Activated CD4-positive, alpha-beta T cell treated with anti-CD3 and anti-CD28 coated beads for 36 hours (primary cell): ENCODE measurements at places on chromosomes 3 and 15. TPM values are rescaled to one million over a fixed set of nuclear protein-coding genes. Genes with fewer than 3 reads are reported as not detected.
A peak's percentile ranks its signal among the peaks of the same experiment; 100 is the strongest.

GRCh38 chr15:101411581-101411980, 77.9 kb downstream of the PCSK6 start:
- no peaks in the 10 kb centered on the region for H3K36me3 ChIP-seq
- no peak overlapping the region for H3K4me3 ChIP-seq
- peaks cover 2% of the 10 kb centered on the region for H3K4me1 ChIP-seq
- no peak overlapping the region for H3K27ac ChIP-seq

GRCh38 chr3:7309641-7310102, 448.8 kb downstream of the GRM7 start:
- no peak for DNase-seq
- H3K27me3 ChIP-seq = peaks cover 5% of the 10 kb centered on the region
- H3K4me1 ChIP-seq = no peaks in the 10 kb centered on the region
- no peaks in the 10 kb centered on the region for H3K36me3 ChIP-seq

The LARP6 gene
- total RNA-seq = not detected

DNA sequence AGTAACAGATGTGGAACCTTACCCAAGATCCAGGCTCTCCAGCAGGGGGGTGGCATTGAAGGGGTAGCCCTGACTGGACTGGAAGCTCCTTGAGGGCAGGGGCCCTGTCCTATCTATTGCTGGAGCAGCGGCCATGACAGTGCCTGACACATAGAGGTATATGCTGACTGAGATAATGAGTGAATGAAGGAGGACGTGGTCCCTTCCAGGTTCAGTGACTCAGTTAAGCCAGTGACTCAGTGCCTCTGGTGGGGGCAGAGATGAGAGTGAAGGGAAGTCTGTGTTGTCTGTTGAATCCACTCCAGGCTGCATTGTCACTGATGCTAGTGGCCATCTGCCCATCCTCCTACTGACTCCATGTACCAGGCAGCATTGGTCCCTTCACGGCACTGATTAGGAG, 13.0 kb upstream of the CTXND1 start:
- no peaks in the 10 kb centered on the region for H3K4me1 ChIP-seq
- H3K36me3 ChIP-seq = no peaks in the 10 kb centered on the region
- peak; percentile 63 for DNase-seq
- no peak overlapping the region for H3K27ac ChIP-seq

The UMPS gene
- 35.9 TPM for total RNA-seq
